PC-9 (cell line): ENCODE measurements at places on chromosomes 3 and 15. TPM values are rescaled to one million over a fixed set of nuclear protein-coding genes. Genes with fewer than 3 reads are reported as not detected.

- DNase-seq, result no peak
These were observed 399.0 kb upstream of the ARHGEF26 start for GRCh38 chr3:153722157-153722556.

DNA sequence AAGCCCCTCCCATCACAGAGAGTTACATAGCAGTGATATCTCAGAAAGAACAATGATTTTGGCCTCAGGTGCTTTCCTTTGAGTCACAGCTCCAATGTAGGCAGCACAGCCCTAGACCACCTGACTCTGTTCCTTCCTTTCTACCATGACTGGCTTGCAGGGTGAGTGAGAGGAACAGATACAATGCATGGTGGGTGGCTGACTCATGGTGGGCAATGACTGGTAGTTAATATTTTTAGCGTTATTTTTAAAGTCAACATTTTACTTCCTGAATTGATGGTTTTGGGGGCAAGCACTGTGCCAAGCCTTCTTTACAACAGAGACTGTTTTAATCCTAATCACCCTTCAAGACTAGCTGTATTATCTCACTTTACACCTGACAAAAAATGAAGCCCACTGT, 32.8 kb upstream of the ST3GAL6 start:
- peak; percentile 28 for DNase-seq

DNA sequence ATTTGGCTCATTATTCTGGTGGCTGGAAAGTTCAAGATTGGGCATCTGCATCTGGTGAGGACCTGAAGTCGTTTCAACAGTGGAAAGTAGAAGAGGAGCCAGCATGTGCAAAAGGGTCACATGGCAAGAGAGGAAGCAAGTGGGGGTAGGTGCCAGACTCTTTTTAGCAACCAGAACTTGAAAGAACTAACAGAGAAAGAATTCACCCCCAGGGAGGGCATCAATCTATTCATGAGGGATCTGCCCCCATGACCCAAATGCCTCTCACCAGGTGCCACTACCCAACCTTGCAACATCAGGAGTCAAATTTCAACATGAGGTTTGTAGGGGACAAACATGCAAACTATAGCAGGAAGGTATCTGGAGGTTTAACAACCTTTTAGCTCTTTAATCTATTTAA, 10.3 kb upstream of the RYK start:
- peak; percentile 34 for DNase-seq

DNA sequence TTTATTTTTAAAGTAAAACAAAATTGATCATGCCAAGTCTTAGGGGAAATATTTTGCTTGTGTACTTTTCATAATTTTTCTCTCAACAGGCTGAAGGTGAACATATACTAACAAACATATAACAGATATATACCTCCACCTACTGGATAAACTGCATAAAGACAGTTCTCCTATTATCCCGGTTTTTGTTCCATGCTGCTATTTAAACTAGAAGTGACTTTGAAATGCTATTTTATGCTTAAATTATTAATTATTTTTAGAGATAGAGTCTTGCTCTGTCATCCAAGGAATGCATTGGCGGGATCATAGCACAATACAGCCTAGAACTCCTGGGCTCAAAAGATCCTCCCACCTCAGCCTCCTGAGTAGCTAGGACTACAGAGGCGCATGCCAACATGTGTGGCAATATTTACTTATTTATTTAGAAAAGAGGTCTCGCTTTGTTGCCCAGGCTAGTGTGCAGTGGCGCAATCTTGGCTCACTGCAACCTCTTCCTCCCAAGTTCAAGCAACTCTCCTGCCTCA, 49.8 kb downstream of the ST3GAL6 start:
- DNase-seq, result no peak

DNA sequence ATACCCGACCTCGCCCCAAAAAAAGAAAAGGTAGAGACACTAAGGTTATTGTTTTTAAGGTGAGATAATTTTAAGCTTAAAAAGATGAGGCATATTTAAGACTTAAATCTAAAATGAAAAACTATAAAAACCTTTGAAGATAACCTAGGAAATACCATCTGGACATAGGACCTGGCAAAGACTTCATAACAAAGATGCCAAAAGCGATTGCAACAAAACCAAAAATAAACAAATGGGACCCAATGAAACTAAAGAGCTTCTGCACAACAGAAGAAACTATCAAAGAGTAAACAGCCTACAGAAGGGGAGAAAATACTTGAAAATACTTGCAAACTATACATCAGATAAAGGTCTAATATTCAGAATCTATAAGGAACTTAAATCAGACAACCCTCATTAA, 80.9 kb downstream of the TMCC1 start:
- no peak for DNase-seq

The UROC1 gene
- not detected in 2 replicates for total RNA-seq

The CDCP1 gene
- total RNA-seq, result 75.7 and 85.0 TPM in 2 replicates

GRCh38 chr15:52733696-52734255, 54.6 kb upstream of the ATOSA start:
- DNase-seq, result no peak

DNA sequence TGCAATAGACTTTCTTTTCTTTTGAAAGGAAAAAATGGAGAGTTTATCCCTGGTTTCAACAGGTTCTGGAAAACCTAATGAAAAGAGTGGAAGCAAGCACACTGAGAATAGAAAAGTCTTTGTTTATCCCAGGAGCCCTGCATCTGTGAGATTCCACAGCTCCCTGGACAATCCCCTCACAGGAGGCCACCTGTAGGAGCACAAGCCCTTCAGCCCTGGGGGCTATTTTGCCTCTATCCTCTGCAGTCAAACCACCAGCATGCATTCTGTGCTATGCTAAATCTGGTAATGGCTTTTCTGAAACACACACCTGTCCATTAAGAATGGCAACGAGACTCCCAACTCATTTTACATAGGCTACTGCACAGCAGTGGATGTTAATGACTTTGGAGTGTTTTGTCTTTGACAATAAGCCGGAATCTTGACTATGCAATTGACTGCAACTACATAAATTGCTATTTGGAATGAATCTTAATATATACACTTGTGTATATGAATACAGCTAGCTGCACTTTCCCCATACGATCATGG, 369.4 kb downstream of the NR2F2 start:
- DNase-seq, result no peak

DNA sequence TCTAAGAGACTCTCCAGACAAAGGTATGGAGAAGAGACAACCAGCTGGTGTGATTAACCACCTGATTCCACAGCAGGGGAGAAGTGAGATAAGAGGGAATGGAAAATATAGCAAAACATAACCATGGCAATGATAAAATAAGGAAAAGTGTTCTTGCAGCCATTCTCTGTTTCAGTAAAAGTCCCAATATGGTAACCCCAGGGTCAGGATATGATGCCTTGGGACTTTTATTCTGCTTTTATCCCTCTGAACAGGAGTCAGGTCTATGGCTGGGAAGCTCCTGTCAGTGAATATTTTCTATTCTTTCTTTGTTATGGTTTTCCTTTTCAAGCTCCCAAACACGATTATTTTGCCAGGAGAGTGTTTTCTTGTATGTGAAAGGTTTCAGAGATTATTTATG, 94.2 kb downstream of the SLC9A9 start:
- DNase-seq, result no peak

The GOLGA6B gene
- total RNA-seq, result 0.22 TPM in 1 of 2 replicates, not detected in the other

DNA sequence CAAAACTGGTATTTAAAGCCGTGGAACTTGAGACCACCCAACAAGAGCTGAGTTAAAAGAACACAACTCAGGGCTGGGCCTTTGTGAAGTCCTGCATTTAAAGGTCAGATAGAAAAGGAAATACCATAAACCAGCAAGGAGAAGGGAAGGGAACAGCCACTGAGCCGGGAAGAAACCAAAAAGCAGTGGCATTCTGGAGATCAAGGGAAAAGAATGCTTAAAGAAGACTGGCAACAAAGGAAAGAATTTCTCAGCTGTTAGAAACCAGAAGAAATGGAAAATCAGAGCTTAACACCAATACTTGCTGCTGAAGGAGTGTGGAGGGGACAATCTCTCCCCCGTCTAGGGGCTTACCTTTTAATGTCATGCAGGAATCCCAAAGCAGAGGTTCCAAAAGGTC, 247.4 kb upstream of the CHRNA7 start:
- DNase-seq, result no peak

DNA sequence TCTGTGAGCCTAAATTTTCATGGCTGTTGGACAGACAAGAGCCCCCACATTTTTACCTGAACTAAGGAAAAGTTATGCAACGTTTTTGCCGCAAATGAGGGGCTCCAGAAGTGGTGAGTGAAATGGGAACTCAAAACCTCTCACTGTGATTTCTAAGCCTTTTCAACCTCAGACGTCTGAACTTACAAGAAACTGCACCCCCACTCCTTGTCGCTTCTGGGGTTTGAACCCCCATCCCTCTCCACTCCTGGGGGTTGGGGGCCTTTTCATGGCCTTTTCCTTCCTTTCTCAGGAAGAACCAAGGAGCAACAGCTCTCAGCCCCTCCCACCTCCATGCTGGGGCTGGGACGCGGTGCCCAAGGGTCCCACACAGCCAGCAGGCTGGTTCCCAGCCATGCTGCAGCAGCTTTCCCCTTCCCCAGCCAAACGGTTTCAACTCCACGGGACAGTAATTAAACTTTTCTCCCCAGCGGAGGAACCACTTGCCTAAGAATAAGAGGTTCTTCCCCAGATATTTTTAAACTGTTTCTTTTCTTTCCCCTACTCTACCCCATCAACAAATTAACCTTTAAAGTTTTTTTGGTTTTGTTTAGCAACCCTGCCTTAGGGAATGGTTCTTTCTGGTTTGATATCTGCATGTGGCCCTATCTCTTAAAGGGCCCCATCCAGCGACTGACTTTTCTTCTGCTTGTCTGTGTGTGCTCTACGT, 387.6 kb upstream of the CBLB start:
- no peak for DNase-seq

DNA sequence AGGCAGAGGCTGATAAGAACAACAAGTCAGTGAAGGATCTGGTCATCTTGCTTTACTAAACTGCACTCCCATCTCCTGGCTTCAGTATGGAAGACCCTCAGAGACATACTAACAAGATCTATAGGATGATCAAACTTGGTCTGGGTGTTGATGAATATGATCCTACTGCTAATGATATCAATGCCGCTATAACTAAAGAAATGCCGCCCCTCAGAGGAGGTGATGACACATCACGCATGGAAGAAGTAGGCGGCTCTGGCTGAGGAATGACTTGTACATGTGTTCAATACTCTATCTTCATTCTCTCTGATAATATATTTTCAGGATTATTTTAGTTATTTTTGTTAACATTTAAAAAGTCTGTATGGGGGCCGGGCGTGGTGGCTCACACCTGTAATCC, 17.5 kb upstream of the EIF2B5 start:
- no peak for DNase-seq
